ENCODE measurements at places on chromosomes 5 and 9. TPM values are rescaled to one million over a fixed set of nuclear protein-coding genes. Genes with fewer than 3 reads are reported as not detected.

The ENG gene
- total RNA-seq, result 3.0 TPM

The PRSS3 gene
- total RNA-seq, result not detected

The CNTLN gene
- total RNA-seq, result not detected

The LCN12 gene
- total RNA-seq, result 1.0 TPM

The PCDHB16 gene
- not detected for total RNA-seq

The PGM5 gene
- not detected for total RNA-seq

The LEAP2 gene
- total RNA-seq, result 0.14 TPM

The SH3TC2 gene
- not detected for total RNA-seq

The SPINK7 gene
- not detected for total RNA-seq

The STPG3 gene
- total RNA-seq, result 0.30 TPM

The ADAMTS16 gene
- total RNA-seq, result not detected

The CORO2A gene
- total RNA-seq, result 6.7 TPM

The RHOBTB3 gene
- total RNA-seq, result 0.17 TPM

The PSAT1 gene
- total RNA-seq, result 0.53 TPM

The KCNN2 gene
- not detected for total RNA-seq

The AHRR gene
- 0.14 TPM for total RNA-seq

Measured in CD8-positive, alpha-beta T cell (primary cell).